Colonic mucosa (tissue), 4 donors: ENCODE measurements at places on chromosomes 7 and 10. TPM values are rescaled to one million over a fixed set of nuclear protein-coding genes. Genes with fewer than 3 reads are reported as not detected.

- H3K27ac ChIP-seq, result no peak overlapping the region
- H3K36me3 ChIP-seq, result no peaks in the 10 kb centered on the region
- no peak for DNase-seq
- no peak overlapping the region for H3K4me3 ChIP-seq
- H3K27me3 ChIP-seq, result no peaks in the 10 kb centered on the region
These were observed 37.8 kb upstream of the SEC61G start for GRCh38 chr7:54796853-54797252.

- H3K27ac ChIP-seq, result peak overlapping the region; percentile 19
- no peaks in the 10 kb centered on the region for H3K27me3 ChIP-seq
- DNase-seq, result no peak
- H3K4me1 ChIP-seq, result peaks cover 5% of the 10 kb centered on the region
- no peak overlapping the region for H3K4me3 ChIP-seq
- no peaks in the 10 kb centered on the region for H3K36me3 ChIP-seq
These were observed 195.9 kb downstream of the CFTR start for GRCh38 chr7:117675497-117676435.

DNA sequence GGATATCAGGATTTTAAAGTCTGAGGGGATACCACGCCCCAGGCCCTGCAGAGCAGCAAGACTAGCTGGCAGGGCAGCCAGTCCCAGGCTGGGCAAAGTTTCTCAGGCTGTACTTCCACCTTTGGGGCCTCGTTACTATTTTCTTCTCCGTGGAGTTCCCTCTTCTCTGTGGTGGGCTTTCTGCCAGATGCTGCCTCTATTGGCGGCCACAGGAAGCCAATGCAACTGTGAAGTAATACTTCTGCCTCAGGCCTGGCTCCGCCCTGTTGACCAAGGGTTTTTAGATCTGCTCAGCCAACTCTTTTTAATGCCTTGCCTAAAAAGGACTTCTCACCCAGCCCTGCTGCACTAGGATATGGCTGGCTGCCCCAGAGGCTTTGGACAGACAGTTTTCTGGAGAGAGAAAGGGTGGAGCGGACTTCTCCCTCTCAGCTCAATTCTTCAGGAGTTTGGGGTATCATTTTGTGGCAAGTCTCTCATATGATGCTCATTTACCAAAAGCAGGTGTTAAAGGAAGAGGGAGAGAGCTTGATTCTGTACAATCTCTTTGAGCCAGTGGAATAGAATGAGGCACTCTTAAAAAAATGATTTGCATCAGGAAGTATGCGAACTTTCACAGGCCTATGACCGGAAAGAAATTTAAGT is 67.4 kb downstream of the HHEX start:
- no peak overlapping the region for H3K4me3 ChIP-seq
- peak; percentile 72 for DNase-seq
- peak overlapping the region; percentile 48 for H3K27ac ChIP-seq
- peaks cover 7% of the 10 kb centered on the region for H3K4me1 ChIP-seq
- H3K27me3 ChIP-seq, result no peaks in the 10 kb centered on the region
- H3K36me3 ChIP-seq, result no peaks in the 10 kb centered on the region

Gene TMEM225B
- 0.74 TPM for total RNA-seq

Gene TPK1
- 18.8 TPM for total RNA-seq

Gene GJD4
- total RNA-seq, result not detected

DNA sequence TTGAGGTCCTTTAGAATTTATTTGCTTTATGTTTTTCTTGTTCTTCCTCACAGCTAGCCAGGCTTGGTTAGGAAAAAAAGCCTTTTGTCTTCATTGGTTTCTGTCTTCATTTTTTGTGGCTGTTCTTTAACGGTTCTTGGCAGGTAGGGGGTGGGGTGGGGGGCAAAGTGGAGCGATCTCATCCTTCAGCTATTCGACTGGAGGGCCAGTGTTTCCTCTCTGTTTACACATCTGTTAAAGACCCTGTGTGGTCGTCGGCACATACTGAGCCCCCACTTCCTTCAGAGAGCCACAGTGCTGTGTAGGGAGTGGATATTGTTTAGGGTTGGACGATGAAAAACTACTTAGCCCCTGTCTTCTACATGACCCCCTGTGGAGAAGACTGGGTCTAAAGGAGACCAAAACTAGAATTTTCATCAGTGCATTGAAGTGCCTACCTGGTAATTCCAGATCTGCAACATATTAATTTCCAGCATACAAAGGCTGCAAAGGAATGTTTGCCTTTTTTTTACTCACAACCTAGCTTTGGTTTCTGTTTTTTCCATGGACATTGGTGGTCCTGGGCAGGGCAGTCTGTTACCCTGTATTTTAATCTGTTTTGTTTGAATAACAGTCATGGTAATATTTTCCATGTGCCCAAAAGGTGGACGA is 29.0 kb downstream of the PRPF18 start:
- no peaks in the 10 kb centered on the region for H3K36me3 ChIP-seq
- no peaks in the 10 kb centered on the region for H3K4me1 ChIP-seq
- no peak overlapping the region for H3K4me3 ChIP-seq
- no peak for DNase-seq

Gene RHOBTB1
- total RNA-seq, result 4.9 TPM

GRCh38 chr7:107856806-107857540 is 34.0 kb upstream of the DLD start:
- H3K4me1 ChIP-seq, result peaks cover 4% of the 10 kb centered on the region
- H3K36me3 ChIP-seq, result no peaks in the 10 kb centered on the region
- H3K27me3 ChIP-seq, result no peaks in the 10 kb centered on the region
- no peak overlapping the region for H3K4me3 ChIP-seq
- DNase-seq, result peak; percentile 53

DNA sequence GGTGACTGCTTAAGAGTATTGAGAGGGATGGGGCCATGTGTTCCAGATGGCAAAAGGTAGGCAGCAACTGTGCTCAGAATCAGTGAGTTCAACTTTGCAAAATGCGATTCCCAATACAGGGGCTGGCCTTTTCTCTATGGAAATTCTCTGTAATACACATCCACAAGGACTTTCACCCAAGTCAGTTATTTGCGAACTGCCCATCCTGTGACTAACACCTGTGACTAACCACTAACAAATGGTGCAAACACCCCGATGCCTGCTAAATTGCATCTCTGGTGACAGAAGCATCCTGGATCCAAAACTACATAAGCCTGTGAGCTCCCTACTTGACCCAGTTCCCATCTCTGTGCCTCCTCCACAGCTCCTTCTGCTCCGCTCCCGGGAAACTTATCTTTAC is 9.0 kb upstream of the CUZD1 start:
- no peak overlapping the region for H3K27ac ChIP-seq
- no peaks in the 10 kb centered on the region for H3K36me3 ChIP-seq
- DNase-seq, result no peak
- no peak overlapping the region for H3K4me3 ChIP-seq
- no peaks in the 10 kb centered on the region for H3K27me3 ChIP-seq
- H3K4me1 ChIP-seq, result no peaks in the 10 kb centered on the region

DNA sequence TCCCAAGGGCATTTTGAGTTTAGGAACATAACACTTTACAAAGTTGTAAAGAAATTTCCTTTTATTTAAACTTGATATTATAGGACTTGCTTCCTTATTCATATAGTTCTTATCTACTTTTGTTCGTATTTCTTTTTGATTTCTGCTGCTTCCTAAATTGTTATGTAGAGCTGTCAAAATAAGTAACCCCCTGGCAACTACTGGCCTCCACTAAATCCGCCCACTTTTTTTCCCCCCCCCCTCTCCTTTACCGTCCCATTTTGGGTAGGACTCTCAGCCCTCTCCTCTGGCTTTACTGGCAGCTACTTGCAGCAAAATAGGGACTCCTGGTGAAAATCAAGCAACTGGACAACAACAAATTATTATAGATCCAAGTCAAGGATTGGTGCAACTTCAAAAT is 1.1 kb downstream of the SP4 start:
- DNase-seq, result no peak
- no peak overlapping the region for H3K27ac ChIP-seq
- peak overlapping the region; percentile 81 for H3K4me3 ChIP-seq
- no peaks in the 10 kb centered on the region for H3K27me3 ChIP-seq

Gene VAX1
- total RNA-seq, result not detected

Gene SPDYE2B
- total RNA-seq, result not detected

Gene ARHGEF5
- 83.6 TPM for total RNA-seq

GRCh38 chr10:86172301-86172700 is 194.3 kb downstream of the GRID1 start:
- H3K36me3 ChIP-seq, result no peaks in the 10 kb centered on the region
- H3K27me3 ChIP-seq, result no peaks in the 10 kb centered on the region
- no peaks in the 10 kb centered on the region for H3K4me1 ChIP-seq
- H3K27ac ChIP-seq, result no peak overlapping the region
